ENCODE measurements at places on chromosomes 12 and 14.

DNA sequence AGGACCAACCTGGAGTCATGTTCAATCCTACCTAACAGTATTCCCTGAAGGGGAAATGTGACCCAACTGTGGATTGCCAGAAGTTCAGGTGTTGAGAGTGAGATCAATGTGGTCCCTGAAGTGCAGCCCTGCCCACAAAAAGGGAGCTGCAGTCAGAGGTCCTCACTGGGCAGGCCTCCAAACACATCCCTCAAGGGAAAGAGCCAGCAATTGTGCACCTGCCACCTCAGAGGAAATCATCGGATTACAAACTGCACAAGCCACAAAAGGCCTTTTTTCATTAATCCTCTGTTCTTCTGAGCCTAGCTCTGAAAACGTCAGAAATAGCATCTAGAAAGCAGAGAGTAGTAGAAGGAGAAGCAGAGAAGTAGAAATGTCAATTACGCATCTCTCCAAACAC lies 10.8 kb upstream of the MDM1 start:
- no peak for DNase-seq

- DNase-seq, result no peak
Measured at GRCh38 chr14:54366736-54367735, 29.8 kb upstream of the CDKN3 start.

DNA sequence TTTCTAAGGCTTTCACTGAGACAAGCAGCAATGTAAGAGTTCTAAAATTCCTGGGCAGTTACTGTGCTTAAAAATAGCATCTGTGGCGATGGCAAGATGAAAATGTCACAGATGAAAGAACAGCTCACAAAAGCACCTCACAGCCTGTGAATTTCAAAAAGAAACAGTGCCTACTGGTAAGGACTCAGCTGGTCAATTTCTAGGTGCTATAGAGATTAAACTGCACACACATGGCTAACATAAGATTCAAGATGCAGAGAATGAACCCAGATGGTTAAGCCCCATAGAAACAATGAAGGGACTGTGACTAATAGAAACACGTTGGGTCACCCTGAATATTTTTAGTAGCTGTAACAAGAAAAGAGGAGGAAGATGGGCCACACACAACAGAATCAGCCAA lies 12.0 kb upstream of the IL26 start:
- DNase-seq, result no peak

- DNase-seq, result no peak
Measured at GRCh38 chr14:35410858-35411257, 6.3 kb upstream of the NFKBIA start.

GRCh38 chr12:119179335-119180021 lies 747 bp downstream of the HSPB8 start:
- DNase-seq, result no peak

- no peak for DNase-seq
Measured at GRCh38 chr12:107649661-107650061, 35.9 kb upstream of the PWP1 start.

- DNase-seq, result no peak
Measured at GRCh38 chr12:11652351-11653040, 3.0 kb downstream of the ETV6 start.

DNA sequence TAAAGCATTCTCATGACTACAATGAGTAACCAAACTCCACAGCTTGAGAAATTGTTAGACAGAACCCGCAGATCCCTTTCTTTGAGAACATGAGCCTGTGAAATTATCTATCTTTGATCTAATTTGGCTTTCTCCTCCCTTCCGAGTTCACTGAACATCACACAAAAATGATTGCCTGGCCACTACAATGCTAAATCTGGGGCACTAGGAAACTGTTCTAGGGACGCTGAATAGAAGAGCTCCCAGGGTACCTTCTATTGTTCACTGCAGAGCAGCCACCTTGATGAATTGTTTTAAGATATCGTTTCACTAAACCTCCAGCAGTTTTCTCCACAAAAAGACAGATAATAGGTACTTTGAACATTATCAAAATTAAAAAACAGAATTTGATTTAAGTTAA lies 47.5 kb downstream of the SINHCAF start:
- no peak for DNase-seq

DNA sequence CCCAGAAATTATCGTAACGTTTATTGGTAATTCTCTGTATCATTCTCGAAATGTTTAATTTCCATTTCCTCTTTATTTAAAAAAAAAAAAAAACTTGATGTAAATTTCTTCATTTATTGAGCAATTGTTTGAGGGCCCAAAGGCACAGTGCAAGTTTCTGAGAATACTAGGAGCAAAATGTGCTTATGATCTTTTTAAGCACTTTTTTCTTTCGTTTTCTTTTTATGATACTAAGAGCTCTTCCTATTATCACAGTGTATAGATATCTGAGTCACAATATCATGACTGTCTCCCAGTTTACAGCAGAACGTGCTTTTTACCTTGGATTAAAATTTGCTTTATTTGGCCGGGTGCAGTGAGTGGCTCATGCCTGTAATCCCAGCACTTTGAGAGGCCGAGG lies 5.6 kb downstream of the ATP2A2 start:
- no peak for DNase-seq

- DNase-seq, result no peak
Measured at GRCh38 chr12:100166232-100166631, 23.6 kb upstream of the BLTP3B start.

GRCh38 chr12:52600941-52601481 lies at the start of gene KRT72:
TSS of gene KRT72 (minus strand) at chr12:52601463. CDS start at chr12:52601452, 11 bp downstream.
- no peak for DNase-seq

DNA sequence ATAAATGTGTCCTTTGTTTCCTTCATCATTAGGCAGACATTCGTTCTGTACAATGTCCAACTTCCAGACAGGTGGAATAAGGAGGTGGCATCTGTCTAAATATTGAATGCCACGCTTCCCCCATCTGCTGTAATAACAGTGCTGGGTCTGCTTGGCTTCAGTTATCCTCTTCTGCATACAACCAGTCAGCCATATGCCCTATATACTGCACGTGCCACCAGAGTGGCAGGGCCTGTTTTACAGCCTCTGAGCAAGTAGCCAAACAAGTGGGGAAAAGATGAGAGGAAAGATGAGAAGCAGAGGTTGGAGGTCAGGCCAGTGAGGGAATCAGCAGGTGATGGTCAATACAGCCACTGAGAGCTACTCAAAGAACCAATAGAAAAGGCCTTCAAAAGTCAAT lies 55.4 kb downstream of the OTX2 start:
- no peak for DNase-seq

DNA sequence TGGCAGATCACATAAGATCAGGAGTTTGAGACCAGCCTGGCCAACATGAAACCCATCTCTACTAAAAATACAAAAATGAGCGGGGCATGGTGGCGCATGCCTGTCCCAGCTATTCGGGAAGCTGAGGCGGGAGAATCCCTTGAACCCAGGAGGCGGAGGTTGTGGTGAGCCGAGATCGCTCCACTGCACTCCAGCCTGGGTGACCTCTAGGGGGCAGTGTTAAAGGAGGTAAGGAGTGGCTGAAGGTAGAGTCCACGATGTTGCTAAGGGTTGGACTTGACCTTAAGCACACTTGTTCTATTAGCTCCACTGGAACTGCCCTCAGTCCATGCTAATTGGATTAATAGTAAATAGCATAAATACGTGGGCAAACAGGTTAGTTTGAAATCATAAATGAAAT lies 62.4 kb upstream of the PSMC1 start:
- DNase-seq, result no peak

DNA sequence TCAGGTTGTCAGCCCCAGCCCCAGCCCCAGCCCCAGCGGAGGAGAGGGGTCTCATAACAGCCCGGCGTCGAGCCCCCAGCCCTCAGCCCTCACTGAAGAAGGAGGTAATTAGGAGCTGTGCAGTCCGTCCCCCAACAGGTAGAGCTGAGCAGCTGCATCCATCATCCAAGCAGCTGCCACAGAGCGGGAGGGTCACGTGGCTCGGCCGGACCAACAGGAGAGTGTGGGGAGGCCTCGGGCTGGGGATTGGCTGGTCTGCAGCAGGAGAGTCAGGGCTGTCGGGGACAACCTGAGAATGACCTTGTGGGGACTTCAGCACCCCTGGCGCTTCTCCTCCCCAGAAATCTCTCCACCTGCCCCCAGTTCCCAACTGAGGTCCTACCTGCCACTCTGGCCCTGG lies 29.6 kb downstream of the SMUG1 start:
- no peak for DNase-seq

- DNase-seq, result no peak
Measured at GRCh38 chr12:121926874-121927706, 8.7 kb downstream of the CFAP251 start.

- no peak for DNase-seq
Measured at GRCh38 chr12:130965214-130965613, 11.5 kb downstream of the ADGRD1 start.

DNA sequence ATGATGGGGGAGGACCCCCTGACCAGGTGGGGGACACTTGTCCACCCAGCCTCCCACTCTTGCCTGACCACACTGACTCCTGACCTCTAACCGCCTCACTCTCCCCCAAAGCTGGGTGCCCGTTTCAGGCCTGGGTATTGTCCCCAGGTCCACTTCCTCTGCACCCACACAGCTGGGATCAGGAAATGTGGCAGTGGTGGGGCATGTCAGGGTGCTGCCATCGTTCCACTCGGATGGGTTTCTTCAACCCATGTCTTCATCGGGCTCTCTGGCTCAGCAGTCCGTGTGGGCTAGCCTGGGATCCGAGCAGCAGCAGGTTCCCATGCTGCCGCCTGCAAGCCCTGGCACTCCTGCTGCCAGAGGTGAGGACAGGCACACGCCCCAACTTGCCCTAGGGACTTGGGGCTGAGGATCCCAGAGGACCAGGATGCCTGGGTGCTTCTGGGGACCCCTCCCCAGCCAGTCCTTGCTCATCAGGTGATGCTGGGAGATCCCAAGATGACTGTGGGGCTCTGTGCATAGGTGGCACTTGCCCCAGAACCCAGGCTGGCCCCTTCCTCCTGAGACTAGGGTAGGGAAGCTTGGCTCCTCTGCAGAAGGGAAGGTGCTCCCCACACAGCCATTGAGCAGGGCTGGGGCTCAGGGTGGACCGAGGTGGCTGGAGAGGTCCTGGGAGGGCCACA lies 2.9 kb upstream of the CLBA1 start:
- no peak for DNase-seq

DNA sequence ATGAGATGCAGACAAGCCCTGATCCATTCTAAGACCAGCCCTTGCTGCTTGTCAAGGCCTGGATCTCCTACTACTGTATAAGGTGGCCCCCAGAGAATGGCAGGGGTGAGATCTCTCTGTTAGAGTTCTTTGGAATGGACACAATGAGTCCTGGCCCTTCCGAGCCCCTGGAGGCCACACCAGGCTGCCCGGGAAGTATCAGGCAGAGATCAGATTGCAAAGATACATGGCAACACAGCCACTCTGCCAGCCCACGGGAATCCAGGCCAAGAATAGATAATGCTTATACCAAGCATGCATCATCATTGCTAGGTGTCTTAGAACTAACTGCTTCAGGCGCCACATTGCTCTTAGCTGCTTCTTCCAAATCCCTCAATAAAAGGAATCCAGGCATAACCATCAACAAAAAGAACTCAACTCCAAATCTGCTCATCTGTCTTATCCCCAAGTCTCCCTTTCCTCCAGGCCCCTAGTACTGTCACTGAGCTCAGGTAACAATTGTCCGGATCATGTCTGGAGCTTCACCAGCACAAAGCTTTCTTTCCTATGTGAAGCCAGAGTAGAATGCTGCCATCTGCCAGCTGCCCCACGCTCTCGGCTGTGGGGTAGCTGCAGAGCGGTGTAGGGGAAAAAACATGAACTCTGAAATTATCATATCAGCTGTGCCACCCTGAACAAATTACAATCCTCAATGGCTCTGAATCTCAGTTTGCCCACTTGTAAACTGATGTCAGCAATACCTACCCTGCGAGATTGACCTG lies 5.5 kb upstream of the VASH1 start:
- DNase-seq, result no peak

DNA sequence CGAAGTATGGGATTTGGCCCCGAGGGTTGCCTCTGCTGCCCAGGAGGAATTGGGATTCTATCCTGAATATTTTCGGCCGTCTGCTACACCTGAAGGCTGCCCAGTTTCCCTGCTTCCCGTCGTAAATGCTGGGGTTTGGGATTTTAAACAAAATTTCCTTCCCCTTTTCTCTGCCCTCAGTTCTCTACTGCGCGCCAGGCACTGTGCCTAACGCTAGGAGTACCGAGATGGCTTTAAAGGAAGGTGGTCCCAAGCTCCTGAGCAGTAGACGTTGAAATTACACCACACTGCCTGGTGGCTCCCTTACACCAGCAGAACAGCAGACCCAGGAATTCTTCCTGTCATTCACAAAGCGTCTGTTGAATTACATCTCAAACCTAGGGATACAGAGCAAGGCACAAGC lies 566 bp upstream of the PRDM4 start:
- DNase-seq, result no peak

DNA sequence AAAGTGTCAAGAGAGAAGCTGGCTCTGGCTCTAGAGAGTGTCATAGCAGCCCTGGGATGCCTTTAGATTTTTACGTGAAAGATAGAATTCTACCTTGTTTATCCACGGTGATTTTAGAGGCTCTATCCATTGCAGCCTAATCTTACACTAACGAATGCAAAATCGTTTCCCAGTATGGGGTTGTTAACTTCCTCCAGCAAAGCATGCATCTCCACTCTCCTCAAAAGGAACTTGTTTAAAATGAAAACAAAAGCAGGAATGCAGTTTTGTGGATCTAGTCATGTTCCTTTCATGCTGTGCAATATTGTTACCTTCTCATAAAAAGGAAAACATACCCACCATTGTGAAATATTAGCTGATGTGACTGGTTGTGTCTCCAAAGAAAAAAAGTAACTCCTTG lies 88.4 kb downstream of the ANO2 start:
- no peak for DNase-seq

DNA sequence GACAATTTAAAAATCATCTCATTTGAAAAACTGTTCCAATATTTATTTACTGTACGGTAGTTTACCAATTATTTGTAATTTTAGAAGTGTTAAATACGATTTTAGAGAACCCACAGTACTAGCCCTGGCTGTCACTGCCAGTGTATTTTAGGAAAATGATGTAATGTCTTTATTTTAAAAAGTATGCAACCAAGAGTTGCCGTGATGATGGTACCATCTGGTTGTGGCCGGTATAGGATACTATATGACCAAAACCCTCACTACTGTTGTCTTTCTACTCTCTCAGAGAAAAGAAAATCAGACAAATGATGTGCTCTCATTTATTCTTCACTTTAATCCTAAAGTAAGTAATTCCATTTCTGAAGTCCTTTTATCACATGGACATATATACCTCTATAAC lies 395.0 kb downstream of the FOXG1 start:
- DNase-seq, result no peak
